ENCODE measurements at places on chromosomes 2 and 18.
A peak's percentile ranks its signal among the peaks of the same experiment; 100 is the strongest.

DNA sequence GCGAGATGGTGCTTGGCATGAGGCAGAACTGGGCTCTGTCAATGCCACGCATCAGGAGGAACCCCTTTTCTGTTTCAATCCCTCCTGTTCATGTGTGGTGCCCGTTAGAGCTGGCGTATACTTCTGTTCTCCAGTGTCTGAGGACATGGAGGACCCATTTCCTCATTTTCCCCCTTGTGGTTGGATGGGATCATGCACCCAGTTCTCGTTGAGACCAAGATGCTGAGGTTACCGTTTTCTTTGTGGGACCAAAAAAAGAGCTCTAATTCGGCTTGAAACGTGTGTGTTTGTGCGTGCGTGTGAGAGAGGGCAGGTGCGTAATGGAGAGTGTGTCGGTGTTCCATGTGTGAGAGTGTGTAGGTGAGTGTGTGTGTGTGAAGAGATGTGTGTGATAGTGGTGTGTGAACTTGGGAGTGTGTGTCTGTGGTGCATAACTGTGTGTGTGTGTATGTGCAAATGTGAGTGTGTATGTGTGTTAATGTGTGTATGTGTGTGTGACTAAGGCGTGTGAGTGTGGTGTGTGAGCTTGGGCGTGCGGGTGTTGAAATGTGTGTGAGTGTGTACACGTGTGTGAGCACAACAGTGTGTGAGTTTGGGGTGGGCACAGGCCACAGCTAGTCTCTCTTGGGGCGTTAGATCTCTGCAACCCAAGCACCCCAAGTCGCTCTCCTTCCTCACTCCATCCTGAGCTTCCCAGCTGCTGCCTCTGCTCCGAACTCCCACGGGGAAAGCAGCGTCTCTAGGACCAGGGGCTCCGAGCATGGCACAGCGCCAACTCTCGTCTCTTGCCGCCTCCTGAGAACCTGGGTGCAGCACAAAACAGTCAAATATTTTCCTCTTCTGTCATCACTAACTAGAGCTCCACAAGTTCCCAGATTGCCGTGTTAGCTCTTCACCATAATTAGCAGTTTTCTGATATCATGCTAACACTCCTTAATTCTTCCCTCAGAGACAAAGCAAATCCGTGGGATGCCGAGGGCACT is 75.8 kb downstream of the LONRF2 start:
- DNase-seq, result peak; percentile 7

DNA sequence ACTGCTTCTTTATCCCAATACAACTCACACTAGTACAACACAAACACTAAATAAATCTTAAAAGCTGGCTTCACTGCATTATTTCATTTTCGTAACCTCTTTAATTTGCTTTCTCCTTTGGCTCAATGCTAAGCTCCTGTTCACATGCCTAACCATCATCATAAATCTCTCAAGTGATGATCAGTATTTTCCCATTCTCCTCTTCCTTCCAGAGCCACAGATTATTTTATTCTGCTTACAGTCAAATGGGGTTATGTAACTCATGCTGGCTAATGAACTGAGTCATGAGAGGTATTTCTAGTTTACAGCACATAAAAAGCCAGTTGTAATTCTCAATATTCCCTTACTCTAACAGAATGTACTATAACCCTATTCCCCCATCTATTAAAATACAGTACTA is 350.4 kb upstream of the ZC3H15 start:
- DNase-seq, result no peak

DNA sequence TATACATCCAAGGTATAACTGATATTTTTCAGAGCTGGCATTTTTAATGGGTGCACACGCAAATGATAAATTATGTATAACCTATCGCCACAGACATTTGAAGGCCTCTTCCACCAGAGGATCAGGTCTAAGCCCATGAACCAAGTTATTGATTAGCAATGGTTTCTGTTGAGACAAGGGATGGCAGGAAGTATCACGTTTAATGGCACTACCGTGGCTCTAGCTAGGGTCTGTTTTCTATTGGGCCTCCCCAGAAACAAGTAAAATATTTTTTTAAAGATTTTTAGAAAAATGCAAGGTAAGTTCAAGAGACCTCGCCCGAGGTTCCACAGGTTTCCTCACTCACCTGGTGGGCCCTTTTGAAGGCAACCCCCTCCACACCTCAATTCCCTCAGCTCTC is 667 bp downstream of the GFPT1 start:
- no peak for DNase-seq

GRCh38 chr2:224392545-224392944 is 9.4 kb downstream of the FAM124B start:
- no peak for DNase-seq

Measured in NCI-H1694 treated with DMSO at 0.1 percent for 48 hours (cell line).